Activated T-cell treated with anti-CD3 and anti-CD28 coated beads, Interleukin-2, amount 50 U/mL, for 72 hours (primary cell): ENCODE measurements at places on chromosomes 1 and 21. TPM values are rescaled to one million over a fixed set of nuclear protein-coding genes. Genes with fewer than 3 reads are reported as not detected.

DNA sequence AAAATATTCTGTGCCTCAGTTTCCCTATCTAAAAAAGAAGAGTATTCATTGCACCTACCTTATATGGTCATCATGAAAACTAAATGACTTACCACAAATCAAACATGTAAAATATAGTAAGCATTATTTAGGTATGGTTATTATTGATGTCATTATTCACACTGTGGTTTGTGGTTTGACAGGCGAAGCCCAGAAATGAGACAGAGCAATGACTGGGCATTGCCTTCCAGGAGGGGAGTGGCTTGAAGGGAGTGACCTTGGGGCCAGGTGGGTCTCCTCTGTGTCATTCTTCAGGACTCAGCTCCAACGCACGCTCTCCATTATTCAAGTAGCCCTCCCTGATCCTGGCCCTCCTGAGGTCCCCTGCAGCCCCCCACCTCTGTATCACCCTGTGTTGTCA is 133.7 kb downstream of the DMRTA2 start:
- no peak for DNase-seq

GRCh38 chr1:237681210-237681609 is 209.5 kb downstream of the ZP4 start:
- no peak for DNase-seq

- DNase-seq, result no peak
Observed at GRCh38 chr1:61491497-61491896, 233.4 kb downstream of the TM2D1 start.

GRCh38 chr1:234096161-234096770 is 191.8 kb downstream of the SLC35F3 start:
- DNase-seq, result no peak

GRCh38 chr1:205374210-205375078 is 17.7 kb upstream of the KLHDC8A start:
- DNase-seq, result no peak

DNA sequence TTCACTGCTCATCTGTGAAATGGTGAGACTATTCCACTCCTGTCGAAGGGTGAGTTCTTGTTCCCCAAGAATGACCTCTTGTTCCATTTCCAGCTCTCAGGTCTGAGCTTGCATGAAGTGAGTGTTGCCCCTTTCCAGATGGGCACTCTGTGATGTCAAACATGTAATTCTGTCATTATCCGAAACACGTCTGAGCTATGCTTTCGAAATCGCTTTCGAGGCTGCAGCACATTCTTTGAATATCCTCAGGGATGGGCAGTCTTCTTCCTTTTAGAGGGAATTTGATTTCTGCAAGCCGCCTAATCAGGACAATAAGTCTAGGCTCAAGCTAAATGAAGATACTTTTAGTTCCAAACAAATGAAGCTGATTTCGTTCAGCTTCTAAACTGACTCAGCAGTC is 15.1 kb downstream of the NFASC start:
- no peak for DNase-seq

The IGSF21 gene
- total RNA-seq, result not detected

GRCh38 chr1:244112636-244113035 is 61.6 kb downstream of the ZBTB18 start:
- no peak for DNase-seq

DNA sequence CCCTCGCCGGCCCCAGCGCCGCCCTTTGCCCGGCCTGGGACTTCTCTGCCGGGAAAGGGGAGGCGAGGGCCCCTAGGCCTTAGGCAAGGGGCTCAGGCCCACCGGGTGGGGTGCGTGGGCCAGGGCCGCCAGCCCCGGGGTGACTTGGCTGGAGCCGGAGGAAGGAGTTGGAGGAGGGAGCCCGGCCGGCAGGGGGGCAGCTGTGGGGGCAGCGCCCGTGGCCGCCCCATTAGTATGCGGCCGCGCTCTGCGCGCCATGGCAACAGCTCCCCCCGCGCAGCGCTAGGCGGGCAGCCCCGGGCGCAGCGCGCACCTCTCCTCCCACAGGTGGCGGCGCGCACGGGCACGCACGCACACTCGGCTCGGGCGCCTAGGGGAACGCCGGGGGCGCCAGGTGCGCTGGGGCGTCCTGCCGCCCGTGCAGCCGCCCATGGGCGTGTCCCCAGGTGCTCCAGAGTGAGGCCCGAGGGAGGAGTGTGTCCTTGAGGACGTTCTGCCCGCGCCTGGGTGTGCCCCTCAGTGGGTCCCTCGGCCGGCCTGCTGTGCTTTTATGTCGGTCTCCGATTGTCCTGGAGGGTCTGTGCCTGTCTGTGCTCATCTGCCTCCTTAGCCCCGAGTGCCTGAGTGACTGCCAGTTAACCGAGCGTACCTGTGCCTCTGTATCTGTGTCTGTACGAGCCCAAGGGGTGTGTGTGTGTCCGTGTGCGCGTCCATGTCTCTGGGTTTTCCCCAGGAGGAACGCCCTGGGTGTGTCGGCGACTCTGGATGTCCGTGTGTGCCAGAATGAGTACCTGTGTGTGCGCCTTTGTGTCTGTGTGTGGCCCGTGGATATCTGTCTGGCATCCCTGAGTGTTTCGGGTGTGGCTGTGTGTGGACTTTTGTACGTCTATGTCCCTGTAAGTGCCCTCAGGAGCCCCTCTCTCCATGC is 38.2 kb upstream of the WASF2 start:
- peak; percentile 51 for DNase-seq

The LAMC2 gene
- not detected for total RNA-seq

GRCh38 chr1:162954824-162955223 is 93.8 kb upstream of the CCDC190 start:
- DNase-seq, result no peak

GRCh38 chr1:154952664-154953063 is 3.2 kb downstream of the PBXIP1 start:
- no peak for DNase-seq

DNA sequence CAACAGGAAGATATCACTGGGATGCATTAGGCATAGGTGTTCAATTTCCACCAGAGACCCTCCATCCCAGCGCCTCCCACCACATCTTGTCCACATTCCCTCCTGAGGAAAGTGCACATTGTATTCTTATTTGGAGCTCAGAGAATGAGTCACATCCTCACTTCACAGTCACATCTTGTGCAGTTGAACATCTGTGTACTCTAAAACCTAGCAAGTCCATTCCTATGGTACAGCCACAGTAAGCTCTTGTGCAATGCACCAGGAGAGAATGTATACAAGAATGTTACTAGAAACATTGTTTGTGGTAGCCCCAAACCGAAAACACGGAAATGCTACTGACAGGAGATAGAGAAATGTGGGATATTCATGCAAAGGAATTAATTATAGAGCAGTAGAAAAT is 1.6 kb upstream of the KDF1 start:
- no peak for DNase-seq

DNA sequence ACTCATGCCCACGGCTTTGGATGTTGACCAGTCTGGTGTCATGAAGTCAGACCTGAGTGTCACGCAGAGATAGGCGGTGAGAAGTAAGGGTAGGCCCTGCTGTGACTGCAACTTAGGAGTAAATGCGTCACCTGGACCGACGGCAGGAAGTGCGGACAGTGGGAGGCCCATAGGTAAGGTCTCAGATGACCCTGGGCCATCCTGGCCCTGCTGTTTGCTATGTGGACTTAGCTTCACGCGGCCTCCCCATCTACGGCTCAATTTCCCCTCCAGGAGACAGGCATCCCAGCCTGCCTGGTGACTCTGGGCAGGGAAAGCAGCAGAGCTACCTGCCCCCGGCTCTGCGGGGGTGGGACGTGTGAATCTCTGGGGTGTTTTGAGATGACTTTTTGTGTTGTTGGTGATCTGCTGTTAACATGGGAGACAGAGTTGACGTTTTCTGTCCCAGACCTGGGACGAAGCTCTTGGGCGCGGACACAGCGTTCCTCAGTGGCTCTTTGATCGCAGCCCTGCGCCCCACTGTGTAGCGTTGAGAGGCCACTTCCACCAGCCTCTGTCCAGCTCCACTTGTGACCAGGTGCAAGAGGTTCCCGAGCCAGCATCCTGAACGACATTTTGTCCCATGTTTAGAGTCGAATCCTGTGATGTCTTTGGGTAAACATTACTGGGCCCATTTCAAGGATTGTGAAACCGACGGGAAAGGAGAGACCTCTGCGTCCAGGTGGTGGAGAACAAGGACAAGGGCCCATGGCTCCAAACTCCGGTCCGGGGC is 39.9 kb downstream of the CRYAA start:
- no peak for DNase-seq

- DNase-seq, result no peak
Observed at GRCh38 chr1:33516891-33517567, 44.6 kb downstream of the ZSCAN20 start.

The TINAGL1 gene
- not detected for total RNA-seq

The FHAD1 gene
- not detected for total RNA-seq

DNA sequence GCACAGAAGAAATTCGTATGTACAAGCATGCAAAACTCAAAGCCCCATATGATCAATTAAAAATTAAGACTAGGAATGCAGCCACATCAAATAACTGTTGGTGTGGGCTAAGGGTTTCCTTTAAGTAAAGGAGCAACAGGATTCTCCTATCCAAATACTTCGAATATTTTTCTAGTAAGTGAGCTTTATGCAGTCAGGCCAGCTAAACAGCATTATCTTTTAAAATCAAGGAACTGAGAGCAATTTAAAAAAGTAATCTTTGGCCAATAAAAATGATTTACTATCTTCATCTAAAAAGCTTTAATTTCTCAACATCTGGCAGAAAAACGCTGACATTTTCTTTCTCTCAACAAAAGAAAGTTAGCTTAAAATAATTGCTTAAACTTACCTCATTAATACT is 19.8 kb downstream of the CNN3 start:
- DNase-seq, result no peak

The FMO1 gene
- total RNA-seq, result not detected
